ENCODE measurements at places on chromosomes 6 and 20. TPM values are rescaled to one million over a fixed set of nuclear protein-coding genes. Genes with fewer than 3 reads are reported as not detected.

NKAIN4 gene
- total RNA-seq = 6.4 TPM

LY86 gene
- not detected for total RNA-seq

NAPB gene
- total RNA-seq = 3.6 TPM

EEF1A2 gene
- total RNA-seq = 155 TPM

UBE2J1 gene
- 14.8 TPM for total RNA-seq

CCM2L gene
- total RNA-seq = 0.56 TPM

IL17F gene
- total RNA-seq = not detected

CLIC5 gene
- total RNA-seq = not detected

LTB gene
- total RNA-seq = 0.25 TPM

PAK5 gene
- total RNA-seq = not detected

SMPDL3A gene
- total RNA-seq = 3.0 TPM

WASF1 gene
- total RNA-seq = 11.0 TPM

PTPRA gene
- total RNA-seq = 39.8 TPM

BRPF3 gene
- total RNA-seq = 10.1 TPM

FAM209B gene
- 0.56 TPM for total RNA-seq

NTSR1 gene
- total RNA-seq = 0.16 TPM

CRISP3 gene
- total RNA-seq = not detected

XKR7 gene
- total RNA-seq = not detected

BANF2 gene
- total RNA-seq = not detected

BEND3 gene
- 3.3 TPM for total RNA-seq

PRR3 gene
- 16.0 TPM for total RNA-seq

C20orf144 gene
- total RNA-seq = 0.13 TPM

ZSCAN31 gene
- total RNA-seq = 3.2 TPM

MUCL3 gene
- not detected for total RNA-seq

LY6G6C gene
- total RNA-seq = not detected

CALHM6 gene
- total RNA-seq = not detected

CRISP2 gene
- not detected for total RNA-seq
